Neural progenitor cell (in vitro differentiated cells): ENCODE measurements at places on chromosomes 12 and 14. TPM values are rescaled to one million over a fixed set of nuclear protein-coding genes. Genes with fewer than 3 reads are reported as not detected.
A peak's percentile ranks its signal among the peaks of the same experiment; 100 is the strongest.

GRCh38 chr14:82223276-82223675 is 689.6 kb upstream of the SEL1L start:
- no peaks in the 10 kb centered on the region for H3K36me3 ChIP-seq
- no peaks in the 10 kb centered on the region for H3K27me3 ChIP-seq
- no peak overlapping the region for H3K27ac ChIP-seq
- H3K4me1 ChIP-seq: peaks cover 5% of the 10 kb centered on the region
- no peak for DNase-seq
- no peak overlapping the region for H3K4me3 ChIP-seq

- no peak overlapping the region for H3K27ac ChIP-seq
- DNase-seq: no peak
- H3K36me3 ChIP-seq: no peaks in the 10 kb centered on the region
- H3K27me3 ChIP-seq: no peaks in the 10 kb centered on the region
Observed at GRCh38 chr14:77868552-77869285, 68.8 kb downstream of the ADCK1 start.

DNA sequence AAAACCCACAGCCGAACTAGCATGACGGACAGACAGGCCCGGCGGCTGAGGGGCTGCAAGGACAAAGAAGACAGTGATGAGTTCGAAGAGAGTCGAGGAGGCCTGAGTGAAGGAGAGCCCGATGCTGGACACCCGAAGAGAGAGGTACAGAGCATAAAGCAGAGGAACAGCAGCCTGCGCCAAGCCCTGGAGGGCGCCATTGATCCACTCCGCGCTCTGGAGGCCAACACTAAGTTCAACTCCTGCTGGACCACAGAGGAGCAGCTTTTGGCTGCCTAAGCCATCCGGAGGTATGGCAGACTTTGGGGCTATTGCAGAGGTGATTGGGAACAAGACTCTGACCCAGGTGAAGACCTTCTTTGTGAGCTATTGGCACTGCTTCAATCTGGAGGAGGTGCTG is 7.8 kb upstream of the PLXNC1 start:
- no peaks in the 10 kb centered on the region for H3K27me3 ChIP-seq
- H3K4me1 ChIP-seq: no peaks in the 10 kb centered on the region
- no peak overlapping the region for H3K27ac ChIP-seq
- peak; percentile 49 for DNase-seq
- no peaks in the 10 kb centered on the region for H3K36me3 ChIP-seq

- no peak overlapping the region for H3K27ac ChIP-seq
- H3K36me3 ChIP-seq: no peaks in the 10 kb centered on the region
- no peak overlapping the region for H3K4me3 ChIP-seq
- H3K27me3 ChIP-seq: no peaks in the 10 kb centered on the region
- no peak for DNase-seq
Observed at GRCh38 chr12:2647186-2647585, 147.6 kb upstream of the FKBP4 start.

DNA sequence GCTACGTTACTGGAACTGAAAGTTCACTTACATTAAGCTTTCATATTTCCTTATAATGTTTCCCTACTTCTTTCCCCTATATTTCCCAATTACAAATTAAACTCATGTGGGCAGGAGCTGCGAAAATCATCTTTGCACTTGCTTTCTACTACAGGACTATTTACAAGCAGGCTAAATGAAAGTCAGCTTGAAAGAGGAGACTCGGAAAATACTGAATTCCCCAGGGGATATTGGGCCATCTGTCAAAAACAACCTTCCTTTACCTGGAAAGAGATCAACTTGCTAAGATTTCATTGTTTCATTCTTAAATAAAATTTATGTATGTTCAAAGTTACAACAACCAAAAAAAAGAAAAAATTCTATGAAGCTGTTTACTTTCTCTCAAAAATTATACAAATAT is 92.8 kb upstream of the BBS10 start:
- H3K4me3 ChIP-seq: no peak overlapping the region
- H3K4me1 ChIP-seq: no peaks in the 10 kb centered on the region
- no peaks in the 10 kb centered on the region for H3K36me3 ChIP-seq

ADAMTS20 gene
- 8.6 and 10.9 TPM in 2 replicates for total RNA-seq

TMEM179 gene
- total RNA-seq: 0.77 and 12.1 TPM in 2 replicates
